ENCODE measurements at places on chromosomes 5 and 9.
A peak's percentile ranks its signal among the peaks of the same experiment; 100 is the strongest.

- no peak for DNase-seq
These were observed 45.9 kb downstream of the ABCA1 start for GRCh38 chr9:104882086-104882485.

- no peak for DNase-seq
These were observed 24.9 kb upstream of the SMU1 start for GRCh38 chr9:33101104-33101951.

GRCh38 chr9:126114850-126115460 lies 211.7 kb upstream of the MVB12B start:
- DNase-seq, result no peak

GRCh38 chr9:117407436-117408022 lies 7.3 kb downstream of the ASTN2 start:
- DNase-seq, result no peak

GRCh38 chr5:87944553-87945285 lies 323.9 kb downstream of the TMEM161B start:
- peak; percentile 29 for DNase-seq

DNA sequence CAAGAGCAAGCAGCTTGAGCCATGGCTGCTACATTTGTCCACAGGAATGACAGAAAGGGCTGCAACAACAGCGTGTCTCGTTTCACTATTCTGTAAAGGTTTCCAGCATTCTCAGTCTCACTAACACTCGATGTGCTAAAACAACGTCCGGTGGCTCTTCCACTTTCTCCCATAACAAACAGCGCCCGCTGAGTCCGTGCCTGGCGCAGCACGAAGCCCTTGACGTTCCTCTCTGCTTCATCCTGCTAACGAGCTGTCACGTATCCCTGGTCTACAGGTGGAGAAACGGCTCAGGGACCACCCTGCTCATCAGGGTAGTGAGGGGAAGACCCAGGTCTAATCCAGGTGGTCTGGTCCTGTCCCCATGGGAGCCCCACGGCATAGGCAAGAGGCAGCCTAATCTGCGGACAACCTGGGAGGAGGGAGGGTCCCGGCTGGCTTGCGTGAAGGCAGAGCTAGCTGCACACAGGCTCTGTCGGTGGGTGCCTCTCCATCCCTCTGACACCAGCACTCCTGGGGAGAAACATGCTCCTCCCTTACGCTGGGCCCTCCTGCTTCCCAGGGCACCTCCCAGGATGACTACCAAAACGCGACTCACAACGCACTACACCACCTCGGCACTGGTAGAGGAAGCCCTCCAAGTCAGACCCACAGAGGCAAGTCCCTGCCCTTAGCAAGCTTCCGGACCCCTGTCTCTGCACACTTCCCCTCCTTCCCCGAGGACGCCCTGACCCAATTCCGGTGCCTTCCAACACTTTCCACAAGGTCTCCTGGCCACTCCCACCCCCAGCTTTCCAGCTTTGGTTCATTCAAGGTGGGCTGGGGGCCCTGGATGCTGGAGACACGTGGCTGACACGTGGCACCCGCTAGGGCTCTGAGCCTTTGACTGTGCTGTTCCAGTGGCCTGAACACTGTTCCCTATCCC lies 43.3 kb downstream of the VAV2 start:
- no peak for DNase-seq

DNA sequence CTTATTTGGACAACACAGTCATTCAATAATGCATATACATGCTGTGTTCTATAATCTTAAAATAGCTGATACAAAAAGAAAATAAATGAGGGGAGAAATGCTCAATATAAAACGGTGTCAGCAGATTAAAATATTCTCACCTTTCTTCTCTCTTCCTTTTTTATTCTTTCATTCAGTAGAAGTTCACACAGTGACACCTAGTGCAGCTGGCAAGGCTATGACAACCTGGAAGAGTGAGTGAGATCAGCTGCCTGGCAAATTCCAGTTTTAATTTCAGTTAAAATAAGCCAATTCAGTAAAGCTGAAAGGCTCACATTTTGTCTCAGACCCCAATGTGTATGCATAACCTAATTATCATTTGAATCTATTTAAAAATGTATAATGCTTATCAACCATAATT lies 150.3 kb downstream of the RASEF start:
- DNase-seq, result no peak

GRCh38 chr5:23864786-23865185 lies 357.4 kb downstream of the PRDM9 start:
- DNase-seq, result no peak

DNA sequence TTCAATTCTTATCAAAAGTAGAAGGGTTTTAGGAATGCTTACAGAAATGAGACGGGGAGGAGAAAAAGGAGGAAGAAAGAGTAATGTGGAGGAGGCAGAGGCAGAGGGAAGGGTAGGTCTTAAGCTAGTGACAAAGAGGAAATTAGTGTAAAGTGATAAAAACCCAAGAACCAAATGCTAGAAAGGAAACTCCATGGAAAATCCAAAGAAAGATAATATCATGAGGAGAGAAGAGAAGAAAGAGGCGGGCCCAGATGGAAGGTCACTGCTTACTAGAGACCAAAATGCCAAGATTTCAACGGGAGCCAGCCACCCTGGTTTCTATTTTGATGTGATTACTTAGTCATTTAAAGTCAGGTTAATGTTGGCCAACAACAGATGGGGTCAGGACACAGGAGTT lies 68.6 kb upstream of the IL12B start:
- DNase-seq, result no peak

DNA sequence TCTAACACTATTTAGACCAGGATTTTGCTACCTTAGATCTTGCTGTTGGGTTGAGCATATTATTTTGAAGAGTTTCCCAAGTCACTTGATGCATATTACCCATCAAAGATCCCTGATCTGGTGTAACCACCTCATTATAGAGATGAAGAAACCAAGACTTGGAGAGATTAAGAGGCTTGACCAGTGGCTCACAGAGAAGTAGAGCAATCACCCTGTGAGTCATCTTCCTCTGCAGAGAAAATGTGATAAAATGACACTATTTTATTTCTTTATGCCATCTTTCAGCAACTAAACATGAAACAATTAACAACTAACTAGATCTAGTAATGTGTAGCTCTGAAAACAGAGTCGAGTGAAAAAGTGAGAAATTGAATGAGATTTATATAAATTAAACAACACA lies 76.1 kb downstream of the KIF4B start:
- no peak for DNase-seq

DNA sequence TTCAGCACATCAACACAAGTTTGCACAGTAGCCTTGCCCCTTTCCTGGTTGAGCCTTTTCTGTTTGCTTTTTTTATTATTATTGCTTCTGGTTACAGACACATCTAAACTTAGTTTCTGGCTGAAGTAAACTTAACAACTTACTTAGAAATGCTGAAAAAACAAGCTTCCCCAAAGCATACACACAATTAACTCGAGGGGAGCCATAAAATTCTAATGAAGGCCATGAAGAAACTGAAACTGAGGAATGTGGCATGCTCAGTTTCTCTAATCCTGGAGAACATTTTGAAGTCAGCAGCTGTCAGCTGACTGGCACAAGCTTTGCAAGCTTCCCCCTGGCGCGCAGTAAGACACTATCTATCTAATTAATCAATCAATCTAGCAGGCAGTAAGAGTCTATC lies 3.7 kb downstream of the MYO10 start:
- no peak for DNase-seq

DNA sequence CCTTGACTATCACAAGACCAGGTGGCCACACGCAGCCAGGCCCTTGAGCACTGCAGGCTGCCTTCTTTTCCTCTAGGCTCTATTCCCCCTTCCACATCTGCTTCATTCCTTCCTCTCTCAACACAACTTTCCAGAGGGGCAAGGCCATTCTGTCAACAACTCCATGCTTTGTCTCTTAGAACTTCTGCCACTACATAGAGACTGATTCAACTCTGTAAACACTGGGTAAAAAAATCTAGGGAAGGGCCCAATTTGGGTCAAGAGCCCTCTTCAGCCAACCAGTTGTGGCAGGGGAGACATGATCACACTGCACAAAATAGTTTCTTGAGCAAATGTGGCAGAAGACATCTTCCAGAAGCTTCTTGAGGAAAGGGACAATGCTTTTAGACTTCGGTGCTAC lies 55.6 kb downstream of the ATPSCKMT start:
- no peak for DNase-seq

DNA sequence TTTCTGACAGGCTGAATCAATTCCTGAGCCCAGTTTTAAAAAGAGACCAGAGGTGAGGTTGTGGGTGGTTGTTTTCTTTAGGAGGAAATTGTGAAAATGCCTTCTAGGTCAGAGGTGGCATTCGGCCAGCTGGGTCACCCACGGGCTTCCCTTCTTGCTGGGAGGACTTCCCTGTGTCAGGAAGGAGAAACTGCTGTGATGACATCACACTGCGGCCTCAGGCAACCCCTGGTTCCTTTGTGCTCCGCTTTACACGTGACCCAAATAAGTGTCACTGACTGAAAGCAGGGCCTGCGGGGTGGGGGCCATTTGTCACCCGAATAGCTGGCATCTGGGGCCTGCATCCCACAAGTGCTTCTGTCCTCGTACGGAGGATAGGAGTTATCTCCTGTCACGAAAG lies 39.7 kb downstream of the FABP6 start:
- no peak for DNase-seq

GRCh38 chr9:33676746-33677505 lies 118.4 kb upstream of the PRSS3 start:
- DNase-seq, result no peak

GRCh38 chr5:91898898-91899297 lies 515.8 kb upstream of the ARRDC3 start:
- no peak for DNase-seq

- no peak for DNase-seq
These were observed 21.2 kb upstream of the LOX start for GRCh38 chr5:122099060-122099790.

- no peak for DNase-seq
These were observed 15.1 kb downstream of the TTC1 start for GRCh38 chr5:160023908-160024630.

DNA sequence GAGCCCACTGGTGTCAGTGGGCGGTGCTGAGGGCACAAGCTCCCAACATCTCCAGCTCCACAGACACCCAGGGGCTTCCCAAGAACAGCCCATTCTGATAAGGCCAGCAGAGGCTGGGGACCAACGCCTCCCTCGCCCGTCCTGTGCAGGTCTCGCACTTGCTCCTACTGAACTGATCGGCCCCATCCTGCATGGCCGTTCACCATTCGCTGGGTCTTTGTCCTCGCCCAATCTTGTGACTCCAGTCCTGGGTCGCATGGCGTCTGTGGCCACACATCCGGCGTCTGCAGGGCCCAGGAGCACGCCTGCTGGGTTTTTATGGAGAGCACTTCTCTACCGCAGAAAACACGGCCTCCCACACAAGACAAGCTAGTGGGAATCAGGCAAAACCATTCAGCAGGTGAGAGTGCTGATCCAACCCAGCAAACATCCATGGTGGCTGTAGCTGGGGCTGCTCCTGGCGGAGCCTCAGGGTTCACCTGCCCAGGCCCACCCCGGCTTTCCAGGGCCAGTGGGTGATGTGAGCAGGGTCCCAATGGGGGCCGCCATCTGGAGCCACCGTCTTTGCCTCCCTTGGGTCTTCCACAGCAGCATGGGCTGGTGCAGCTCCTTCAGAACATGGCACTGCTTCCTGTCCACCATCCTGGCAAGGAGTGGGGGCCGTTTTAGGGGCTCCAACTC lies 7.4 kb downstream of the LRRC14B start:
- no peak for DNase-seq

- peak; percentile 4 for DNase-seq
These were observed 131.0 kb downstream of the ADAMTS16 start for GRCh38 chr5:5270958-5271785.

DNA sequence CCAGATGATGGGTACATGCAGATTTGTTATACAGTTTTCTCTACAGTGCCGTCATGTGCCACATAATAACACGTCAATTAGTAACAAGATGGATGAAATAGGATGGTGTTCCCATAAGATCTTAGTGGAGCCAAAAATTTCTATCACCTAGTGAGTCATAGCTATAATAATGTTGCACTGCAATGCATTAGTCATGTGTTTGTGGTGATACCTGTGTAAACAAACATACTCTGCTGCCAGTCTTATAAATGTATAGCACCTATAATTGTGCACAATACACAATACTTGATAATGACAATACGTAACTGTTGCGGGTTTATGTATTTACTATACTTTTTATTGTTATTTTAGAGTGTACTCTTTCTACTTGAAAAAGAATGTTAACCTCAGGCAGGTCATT lies 865.4 kb downstream of the MAT2B start:
- no peak for DNase-seq

- no peak for DNase-seq
These were observed 764.5 kb downstream of the EFNA5 start for GRCh38 chr5:106906199-106906598.

- no peak for DNase-seq
These were observed 562.3 kb upstream of the C9orf72 start for GRCh38 chr9:28135549-28135948.

GRCh38 chr5:64690104-64690416 lies 243 bp upstream of the SHISAL2B start:
- no peak for DNase-seq

DNA sequence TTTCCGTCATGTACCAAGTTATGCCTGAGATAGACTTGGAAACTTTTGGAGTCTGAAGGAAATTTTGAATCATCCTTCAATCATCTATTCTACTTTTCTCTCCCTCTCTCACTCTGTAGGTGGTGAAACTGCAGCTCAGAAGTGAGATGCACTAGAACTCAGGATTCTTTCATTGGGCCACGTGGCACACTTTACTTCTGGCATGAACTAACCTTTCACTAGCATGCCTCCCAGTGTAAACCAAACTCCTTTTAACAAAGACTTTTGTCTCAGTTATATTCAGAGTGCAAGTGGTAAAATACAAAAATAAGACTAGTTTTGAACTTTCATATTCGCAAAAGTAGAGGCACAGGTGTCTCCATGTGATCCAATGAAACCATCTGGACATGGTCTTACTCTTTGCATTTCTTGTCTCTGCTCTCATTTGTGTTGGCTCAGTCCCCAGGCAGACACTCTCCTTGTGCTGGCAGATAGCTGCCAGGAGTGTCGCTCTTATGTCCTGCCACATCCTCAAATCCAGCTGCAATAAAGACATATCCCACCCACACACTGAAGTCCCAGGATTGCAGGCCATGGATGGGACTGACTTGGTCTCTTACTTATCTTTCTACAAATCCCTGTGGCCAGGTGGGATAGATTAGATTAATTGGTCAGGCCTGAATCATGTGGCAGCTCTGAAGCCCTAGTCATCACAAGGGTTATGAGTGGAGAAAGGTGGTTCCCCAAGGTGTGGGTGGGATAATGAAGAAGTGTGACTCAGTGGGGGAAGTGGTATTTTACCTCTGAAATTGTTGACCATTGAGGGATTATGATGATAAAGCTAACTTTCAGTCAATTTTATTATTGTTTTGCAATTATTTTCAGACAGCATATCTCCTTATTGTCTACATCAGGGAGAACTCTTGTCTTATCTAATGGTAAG lies 267.5 kb downstream of the GABRB2 start:
- DNase-seq, result no peak
